DMS153 (cell line): ENCODE measurements at places on chromosomes 7 and 10.

DNA sequence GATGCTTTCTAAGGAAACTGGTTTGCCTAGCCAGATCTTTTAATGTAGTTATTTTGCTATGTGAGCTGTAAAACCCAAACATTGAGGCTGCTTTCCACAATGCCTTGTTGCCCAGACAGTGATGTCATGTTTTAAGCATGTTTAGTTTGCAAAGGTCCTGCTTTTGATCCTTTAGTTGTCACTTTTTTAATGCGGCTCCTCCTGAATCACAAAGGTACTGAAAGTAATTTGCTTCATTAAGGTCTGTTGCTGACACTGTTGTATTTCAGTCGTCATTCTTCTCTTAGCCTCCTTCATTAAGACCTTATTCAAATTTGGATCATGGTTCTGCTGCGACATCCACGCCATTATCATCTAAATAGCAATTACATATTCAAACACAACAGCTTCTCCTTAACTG, 10.6 kb downstream of the RPA3 start:
- DNase-seq: no peak

- peak; percentile 18 for DNase-seq
These were observed at the start of gene CAMK1D for GRCh38 chr10:12348870-12349628. Gene CAMK1D (plus strand): TSS chr10:12349547.

DNA sequence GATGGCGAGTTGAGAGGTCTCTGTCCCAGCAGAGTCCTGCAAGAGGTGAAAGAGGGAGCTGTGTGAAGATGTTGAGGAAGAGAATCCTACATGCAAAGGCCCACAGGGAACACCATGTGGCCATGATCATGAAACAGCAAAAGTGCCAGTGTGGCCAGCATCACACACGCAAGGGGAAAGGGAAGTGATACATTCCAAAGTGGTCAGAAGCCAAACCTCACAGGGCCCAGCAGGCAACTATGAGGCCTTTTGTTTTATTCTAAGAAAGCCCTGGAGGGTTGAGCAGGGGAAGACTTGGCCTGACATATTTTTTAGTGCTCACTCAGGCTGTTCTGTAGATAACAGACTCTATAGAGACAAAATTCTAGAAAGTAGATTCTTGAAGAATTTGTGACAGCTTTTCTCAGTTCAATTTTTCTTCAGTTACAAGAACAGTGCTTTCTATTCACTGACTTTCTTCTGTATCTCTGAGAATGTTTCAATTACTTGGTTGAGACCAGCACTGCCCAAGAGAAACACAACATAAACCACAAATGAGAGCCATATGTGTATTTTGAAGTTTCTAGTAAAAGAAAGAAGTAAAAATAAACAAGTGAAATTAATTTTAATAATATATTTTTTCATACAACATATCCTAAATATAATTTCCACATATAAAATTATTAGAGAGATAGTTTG, 82.3 kb downstream of the HTR7 start:
- no peak for DNase-seq

DNA sequence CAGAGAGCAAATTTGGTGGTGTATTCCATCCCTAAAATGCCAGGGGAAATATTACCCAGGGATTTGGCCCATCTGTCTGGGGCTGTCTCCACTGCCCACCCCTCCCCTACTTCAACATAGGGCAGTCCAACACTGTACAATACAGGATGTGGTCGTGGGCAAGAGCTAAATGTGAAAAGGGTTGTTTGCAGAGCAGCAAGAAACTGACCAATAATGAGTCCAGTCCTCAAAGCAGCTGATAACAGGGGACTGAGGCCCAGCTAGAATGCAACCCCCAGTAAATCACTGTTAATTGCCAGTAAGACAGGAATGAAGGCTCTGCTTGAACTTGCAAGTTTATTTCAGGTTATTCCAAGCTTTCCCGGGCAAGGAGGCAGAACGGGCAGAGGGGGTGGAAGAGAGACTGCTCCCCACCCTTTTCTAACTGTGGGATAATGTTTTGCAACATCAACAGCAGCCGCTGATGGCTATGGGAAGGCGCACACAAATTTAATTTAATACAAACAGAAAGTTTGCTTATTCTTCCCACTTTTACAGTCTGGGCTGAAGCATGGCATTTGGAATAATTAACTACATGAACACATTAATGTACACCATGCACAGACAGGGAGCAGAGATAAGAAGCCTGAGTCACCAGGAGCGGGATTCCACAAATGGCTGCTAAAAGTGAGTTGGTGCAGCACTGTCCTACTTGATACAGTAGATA, 36.8 kb downstream of the AFAP1L2 start:
- no peak for DNase-seq

DNA sequence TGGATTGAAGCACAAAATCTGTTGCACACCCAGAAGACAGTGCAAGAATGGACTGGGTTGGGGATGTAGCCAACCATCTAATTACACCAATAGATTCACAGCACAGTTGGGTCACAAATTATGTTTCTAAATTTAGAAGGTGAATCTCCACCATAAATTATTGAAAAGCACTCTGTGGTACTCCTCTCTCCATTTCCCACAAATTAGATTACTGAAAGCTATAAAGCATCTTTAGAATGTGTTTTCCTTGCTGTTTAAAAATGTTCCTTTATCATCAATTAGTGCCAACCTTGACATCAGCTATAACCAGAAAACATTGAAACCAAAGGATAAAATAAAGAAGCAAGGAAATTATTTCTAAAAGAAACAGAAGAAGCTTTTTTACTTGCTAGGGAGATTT, 39.9 kb upstream of the HDAC9 start:
- DNase-seq: no peak
